Urinary bladder (tissue), 4 donors: ENCODE measurements at places on chromosomes 5 and 9. TPM values are rescaled to one million over a fixed set of nuclear protein-coding genes. Genes with fewer than 3 reads are reported as not detected.
A peak's percentile ranks its signal among the peaks of the same experiment; 100 is the strongest.

DNA sequence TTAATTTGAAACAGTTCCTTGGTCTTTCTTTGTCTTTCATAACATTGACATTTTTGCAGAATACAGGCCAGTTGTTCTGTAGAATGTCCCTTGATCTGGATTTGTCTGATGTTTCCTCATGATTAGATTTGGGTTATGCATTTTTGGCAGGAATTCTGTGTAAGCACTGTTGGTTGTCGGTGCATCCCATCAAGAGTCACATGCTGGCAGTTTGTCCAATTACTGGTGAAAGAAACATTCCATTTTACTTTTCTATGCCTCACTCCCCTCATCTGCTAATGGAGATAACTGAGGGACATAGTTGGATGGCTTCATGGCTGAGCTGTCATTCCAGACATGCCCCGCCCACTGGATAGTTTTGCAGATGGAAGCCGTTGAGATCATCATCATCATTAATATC, 7.6 kb upstream of the ZNF618 start:
- DNase-seq: no peak

Gene ELAVL2
- 0.54 TPM for polyA plus RNA-seq

GRCh38 chr5:181204113-181204825, 727 bp downstream of the TRIM7 start:
- DNase-seq: no peak

GRCh38 chr5:81164936-81165335, 68.2 kb upstream of the CKMT2 start:
- DNase-seq: no peak

- no peak for DNase-seq
Observed at GRCh38 chr9:127351182-127352166, 45.5 kb upstream of the SLC2A8 start.

DNA sequence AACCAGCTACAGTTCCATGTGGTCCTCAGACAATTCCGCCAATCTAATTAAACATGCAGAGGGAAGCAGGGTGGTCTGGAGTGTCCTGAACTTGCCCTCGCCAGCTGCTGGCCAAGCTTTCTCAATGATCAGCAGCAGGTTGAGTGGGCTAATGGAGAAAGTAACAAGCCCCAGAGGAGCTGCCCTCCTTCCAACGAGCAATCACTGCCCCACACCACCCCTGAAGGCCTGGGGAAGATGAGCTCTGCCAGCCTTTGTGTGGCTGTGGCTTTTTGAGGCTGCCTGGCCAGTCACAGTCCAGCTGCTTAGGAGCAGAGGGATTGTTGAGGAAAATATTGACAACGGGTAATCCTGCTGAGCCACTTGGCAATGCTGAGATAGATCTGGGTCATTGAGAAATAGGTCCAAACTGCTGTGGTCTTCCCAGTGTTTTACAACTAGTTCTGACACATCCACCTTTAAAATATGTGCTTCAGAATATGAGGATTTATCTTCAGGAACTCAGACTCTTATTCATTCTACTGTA, 107.3 kb downstream of the CD180 start:
- no peak for DNase-seq

DNA sequence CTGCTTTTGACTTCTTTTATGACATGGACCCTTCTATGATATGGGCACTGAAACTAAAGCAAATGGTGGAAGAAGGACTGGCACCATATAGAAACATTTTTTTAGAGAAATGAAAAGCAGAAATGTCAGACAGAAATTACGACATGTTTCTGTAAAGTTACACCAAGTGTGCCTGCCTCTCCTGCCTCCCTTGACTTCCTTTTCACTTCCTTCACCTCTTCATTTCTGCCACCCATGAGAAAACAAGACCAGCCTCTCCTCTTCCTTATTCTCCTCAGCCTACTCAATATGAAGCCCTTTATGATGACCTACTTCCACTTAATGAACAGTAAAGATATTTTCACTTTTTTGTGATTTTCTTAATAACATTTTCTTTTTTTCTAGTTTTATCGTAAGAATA, 44.5 kb downstream of the ERCC6L2 start:
- no peak for DNase-seq

Gene ROR2
- 33.7 TPM for polyA plus RNA-seq

- DNase-seq: no peak
Observed at GRCh38 chr9:70053864-70054263, 10.2 kb downstream of the MAMDC2 start.

Gene NUDCD2
- polyA plus RNA-seq: 12.9 TPM

DNA sequence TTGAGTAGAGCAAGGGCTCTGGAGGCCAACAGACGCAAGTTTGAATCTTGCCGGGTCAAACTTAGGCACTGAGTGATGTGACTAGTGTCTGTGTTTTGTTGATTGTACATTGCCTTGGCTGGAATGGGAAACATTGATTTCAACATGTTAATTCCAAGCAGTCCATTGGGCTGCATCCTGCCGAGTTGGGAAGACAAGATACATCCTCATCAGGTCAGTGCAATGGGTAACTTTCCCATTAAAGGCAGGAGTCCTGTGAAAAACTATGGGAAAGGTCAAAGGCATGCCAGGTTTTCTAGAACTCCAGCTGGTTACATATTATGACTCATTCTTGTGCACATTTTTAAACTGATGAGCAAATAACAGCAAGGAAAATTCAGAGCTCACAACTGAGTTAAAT, 126.5 kb upstream of the ABCA1 start:
- no peak for DNase-seq

DNA sequence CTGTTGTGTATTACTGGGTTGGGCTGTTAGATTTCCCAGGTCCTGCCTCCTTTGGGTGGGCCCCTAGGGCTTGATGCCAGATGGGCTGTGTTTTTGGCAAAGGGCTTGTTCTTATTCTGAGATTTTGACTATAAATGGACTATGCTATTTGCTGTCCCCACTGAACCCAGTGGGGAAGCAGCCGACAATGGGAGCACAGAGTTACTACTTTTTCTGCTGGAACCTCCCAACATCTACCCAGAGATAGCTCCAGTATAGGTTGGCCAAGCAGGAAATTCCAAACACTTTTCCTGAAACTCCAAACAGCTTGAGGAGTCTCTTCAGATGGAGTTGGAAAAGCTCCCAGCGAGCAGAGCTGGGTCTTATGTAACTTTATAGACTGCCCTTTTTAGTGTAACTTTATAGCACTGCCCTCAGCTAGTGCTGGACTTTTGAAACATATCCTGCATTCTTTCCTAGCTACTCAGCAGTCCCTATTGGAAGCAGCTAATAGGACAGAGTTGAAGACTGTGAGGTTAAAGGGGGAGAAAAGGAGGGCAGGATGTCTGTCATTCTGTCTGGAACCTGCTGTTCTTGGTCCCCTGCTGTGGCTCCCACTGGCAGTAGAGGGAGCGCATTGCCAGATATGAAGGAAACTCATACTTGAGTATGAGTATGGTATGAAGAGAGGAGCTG, 21.0 kb downstream of the RUSC2 start:
- DNase-seq: peak; percentile 58

Gene PPP3R2
- not detected for polyA plus RNA-seq

Gene SOHLH1
- not detected for polyA plus RNA-seq

- DNase-seq: peak; percentile 99
Observed at GRCh38 chr5:138575194-138576015, at the start of gene HSPA9. Gene HSPA9, minus strand, starts transcription at chr5:138575401. Its CDS starts 83 bp downstream, at chr5:138575318.

DNA sequence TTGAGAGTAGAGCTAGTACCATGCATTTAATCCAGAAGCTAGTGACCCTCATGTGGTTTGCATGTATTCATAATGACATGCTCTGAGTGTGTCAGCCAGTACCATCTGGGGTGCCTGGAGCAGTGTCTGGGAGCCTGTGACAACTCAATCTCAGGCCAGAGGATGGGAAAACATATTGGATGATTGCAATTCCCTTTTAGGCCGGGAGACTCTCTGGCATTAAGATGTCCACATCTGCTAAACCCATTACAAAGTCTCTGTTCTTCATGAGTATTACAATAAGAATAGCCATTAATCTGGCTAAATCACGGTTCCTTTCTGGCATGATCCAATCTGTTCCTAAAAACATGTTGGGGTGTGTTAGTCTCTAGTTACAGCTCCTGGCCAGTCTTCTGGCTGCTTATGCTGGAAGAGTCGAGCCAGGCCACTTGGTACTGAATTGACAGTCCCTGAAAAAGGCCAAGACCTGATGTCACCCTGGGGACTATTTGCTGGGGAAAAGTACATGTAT, 475.7 kb downstream of the ENC1 start:
- no peak for DNase-seq

Gene PLAC8L1
- 0.27 TPM for polyA plus RNA-seq

DNA sequence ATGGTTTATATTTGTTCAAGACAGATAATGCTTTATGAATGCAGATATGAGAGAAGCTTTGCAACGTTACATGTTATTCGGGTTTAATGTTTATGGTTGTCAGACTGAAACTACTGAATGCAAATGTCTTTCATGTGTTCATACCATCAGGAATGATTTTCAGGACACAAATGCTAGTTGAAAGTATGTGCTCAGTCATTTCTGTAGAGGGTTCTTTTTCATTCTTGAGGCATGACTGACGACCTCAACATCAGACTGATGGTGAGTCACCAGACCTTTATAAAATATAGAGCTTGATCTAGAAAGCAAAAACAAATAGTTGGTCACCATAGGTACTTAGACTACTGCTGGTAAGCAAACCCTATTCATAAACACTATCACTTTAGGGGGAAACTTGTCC, 287.3 kb upstream of the NUDT12 start:
- no peak for DNase-seq

GRCh38 chr9:89969156-89969675, 364.4 kb downstream of the GADD45G start:
- no peak for DNase-seq

Gene RGP1
- 16.7 TPM for polyA plus RNA-seq

DNA sequence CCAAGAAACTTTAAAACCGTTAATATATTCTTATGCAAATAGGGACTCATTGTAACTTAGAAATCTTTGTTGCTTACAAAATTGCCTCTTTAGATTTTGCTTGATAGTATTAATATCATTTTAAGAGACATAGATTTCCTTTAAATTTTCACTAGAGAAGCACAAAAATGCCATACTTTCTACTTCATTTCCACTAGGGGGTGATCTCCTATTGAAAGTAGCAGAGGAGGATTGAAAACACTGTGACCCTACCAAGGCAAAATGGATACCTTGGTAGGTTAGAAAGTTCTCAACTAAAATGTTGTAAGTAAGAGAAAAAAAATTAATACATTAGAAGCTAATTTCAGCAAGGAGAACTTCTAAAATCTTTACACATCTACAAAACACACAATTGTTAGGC, 204.9 kb downstream of the CHSY3 start:
- DNase-seq: no peak
